Stimulated activated CD4-positive, alpha-beta T cell treated with anti-CD3 and anti-CD28 coated beads, Interleukin-1b, Interleukin-23, amount 100 ng/mL, for 1 hour (primary cell): ENCODE measurements at places on chromosomes 16 and 17.

- DNase-seq, result no peak
These were observed at the start of gene SOX8 for GRCh38 chr16:981695-982144. TSS of gene SOX8 (plus strand) at chr16:981770. CDS start at chr16:981923, 153 bp downstream.

GRCh38 chr16:50550866-50551641, 2.9 kb downstream of the NKD1 start:
- no peak for DNase-seq

DNA sequence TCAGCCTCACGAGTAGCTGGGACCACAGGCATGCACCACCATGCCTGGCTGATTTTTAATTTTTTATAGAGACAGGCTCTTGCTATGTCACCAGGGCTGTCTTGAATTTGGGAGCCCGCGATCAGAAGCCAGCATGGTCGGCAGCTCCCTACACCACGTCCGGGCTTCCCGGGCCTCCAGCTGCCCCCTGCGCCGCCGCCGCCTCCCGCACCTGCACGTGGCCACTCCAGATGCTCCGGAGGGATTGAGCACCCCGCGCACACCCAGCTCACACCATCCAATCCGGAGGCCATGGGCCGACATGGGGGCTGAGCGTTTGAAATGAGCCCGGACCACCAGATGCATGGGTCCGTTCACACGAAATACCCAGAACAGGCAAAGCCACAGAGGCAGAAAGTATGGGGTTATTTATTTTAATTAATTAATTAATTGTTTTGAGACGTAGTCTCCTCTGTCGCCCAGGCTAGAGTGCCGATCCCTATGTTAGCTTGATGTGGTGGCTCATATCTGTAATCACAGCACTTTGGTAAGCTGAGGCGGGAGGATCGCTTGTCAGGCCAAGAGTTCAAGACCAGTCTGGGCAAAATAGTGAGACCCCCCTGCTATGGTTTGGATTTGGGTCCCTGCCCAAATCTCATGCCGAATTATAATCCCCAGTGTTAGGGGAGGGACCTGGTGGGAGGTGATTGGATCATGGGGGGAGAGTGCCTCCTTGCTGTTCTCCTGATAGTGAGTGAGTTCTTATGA, 17.1 kb upstream of the PDXDC1 start:
- no peak for DNase-seq

GRCh38 chr16:7508656-7509055, 176.0 kb downstream of the RBFOX1 start:
- no peak for DNase-seq

DNA sequence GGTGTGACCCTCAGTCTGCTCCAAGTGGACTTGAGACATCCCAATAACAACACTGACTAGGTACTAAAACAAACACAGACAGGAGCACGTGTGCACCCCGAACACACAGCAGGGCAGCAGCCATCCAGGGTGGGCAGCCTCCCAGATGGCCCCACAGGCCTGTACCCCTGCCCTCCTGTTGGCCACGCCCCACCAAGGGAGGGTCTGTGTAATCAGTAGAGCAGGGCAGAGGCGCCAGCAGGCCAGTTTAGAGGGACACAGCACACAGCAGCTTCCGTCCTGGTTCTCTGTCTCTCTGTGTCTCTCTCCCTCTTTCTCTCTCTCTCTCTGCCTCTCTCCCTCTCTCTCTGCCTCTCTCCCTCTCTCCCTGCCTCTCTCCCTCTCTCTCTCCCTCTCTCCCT, 21.4 kb downstream of the ACTG1 start:
- no peak for DNase-seq

DNA sequence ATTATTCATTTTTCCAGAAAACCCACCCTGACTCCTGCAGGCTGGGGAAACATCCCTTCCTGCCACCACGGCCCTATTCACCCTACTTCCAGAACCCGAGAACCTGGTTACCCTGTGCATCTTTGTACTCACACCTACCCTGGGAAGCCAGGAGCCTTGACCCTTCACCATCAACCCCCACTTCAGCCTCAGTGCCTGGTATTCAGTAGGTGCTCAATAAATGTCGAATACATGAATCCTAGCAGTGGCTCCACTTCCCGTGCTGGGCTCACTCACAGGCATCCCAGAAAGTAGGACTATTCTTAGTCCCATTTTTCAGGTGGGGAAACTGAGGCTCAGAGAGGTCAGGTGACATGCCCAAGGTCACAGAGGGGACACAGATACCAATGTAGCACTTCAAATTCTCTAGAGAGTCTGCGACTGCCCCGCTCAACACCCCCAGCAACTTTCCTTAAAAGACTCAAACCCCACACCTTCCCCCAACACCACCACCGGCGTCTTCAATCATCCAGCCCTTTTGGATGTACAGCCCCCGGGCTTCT, 36.1 kb upstream of the CMIP start:
- no peak for DNase-seq

- DNase-seq, result no peak
These were observed 1139.8 kb downstream of the CDH11 start for GRCh38 chr16:63982110-63982509.

DNA sequence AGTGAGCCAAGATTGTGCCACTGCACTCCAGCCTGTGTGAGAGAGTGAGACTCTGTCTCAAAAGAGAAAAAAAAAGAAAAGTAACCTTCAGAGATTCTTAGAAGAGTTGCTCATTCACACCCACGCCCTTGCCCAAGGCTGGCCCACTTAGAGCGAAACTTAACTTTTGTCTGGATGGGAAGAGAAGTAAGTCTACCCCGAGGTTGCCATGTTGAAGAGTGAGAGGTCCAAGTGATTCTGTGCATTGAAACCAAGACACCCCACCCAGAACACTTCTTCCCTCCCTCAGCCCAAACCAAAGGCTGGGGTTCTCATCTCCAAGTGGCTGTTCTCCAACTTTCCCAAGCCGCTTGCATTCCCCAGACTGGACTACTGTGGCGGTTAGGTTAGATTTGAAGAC, 2.4 kb upstream of the CISD3 start:
- no peak for DNase-seq

- DNase-seq, result no peak
These were observed 573.5 kb downstream of the KCNJ18 start for GRCh38 chr17:22265807-22266206.

- DNase-seq, result no peak
These were observed 558.9 kb upstream of the HSBP1 start for GRCh38 chr16:83248735-83249463.

DNA sequence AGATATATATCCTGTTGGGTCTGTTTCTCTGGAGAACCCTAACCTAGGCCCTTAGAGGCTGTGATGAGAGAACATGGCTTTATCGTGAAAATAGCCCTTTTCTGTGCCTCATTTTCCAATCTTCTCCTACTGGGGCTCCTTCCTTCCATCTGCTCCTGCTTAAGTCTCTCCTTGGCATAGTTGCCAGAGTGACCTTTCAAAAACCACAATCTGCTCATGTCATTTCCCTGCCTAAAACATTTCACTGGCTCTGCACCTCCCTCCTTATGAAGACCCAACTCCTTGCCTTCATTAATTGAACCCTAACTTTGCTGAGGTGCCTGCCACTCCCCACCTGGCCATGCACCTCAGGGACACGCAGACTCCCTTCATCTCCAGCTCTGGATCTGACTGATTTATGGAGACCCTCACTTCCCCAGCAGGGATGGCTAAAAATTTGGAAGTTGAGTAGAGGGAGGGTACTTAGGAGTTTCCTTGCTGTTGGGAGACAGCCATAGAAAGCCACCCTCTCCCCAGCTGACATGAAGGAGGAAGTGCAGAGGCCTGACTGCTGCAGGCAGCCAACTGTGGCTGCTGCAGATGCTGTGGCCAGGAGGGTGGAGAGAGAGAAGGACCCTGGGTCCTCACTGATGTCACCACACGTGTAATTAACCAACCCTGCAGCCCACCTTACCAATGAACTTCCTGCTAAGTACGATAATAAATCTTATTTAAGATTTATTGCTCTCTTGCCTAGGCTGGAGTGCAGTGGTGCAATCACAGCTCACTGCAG, 6.3 kb upstream of the GGA2 start:
- DNase-seq, result no peak

DNA sequence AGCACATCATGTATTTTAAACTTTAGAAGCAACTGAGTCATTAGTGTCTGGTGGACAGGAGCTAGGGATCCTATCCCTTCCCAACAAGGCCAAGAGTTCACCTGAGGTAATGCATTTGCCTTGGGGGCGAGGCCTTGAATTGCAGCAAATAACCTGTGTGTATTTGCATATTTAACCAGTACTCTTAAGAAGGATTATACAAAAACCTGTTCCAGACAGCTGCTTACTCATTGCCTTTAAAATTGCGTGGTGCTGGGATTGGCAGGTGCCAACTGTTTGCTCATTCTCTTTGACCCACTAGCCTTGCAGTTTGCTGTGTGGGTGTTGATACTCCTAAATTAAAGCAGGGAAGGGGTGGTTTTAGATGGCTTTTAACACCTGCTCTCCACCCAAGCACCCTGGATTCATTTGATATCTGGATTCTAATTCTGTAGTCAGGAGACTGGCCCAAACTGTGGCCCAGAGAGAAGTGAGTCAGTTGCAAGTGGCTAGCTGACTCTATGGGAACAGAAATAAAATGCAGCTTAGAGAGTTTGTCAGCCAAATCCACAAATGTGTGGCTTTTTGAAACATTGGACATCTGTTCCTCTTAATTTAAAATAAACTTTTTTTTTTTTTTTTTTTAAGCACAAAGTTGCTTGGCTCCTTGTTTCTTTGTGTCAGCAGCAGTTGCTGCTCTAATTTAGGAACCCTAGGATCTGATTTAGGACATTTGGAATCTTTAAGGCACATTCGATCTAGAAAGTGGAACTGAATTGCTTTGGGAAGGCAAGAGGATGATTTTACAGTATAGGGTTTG, 46.9 kb downstream of the TUBD1 start:
- DNase-seq, result no peak

DNA sequence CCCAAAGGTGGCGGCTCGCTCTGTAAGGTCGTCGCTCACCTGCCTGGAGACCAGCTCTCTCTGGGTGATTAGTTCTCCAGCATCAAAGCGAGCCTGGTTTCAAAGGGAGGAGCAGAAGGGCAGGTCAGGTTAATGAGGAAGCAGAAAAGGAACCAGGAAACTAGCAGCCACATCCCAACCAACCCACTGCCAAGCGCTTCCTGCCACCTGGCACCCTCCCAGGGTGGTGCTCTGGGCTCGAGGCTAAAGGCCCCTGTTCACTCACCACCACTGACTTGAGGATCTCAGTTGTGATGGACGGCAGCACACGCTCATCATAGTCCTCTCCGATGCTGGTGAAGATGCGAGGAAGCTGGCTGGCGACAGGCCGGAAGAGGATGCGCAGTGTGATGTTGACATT, 5.6 kb downstream of the PHB1 start:
- no peak for DNase-seq

DNA sequence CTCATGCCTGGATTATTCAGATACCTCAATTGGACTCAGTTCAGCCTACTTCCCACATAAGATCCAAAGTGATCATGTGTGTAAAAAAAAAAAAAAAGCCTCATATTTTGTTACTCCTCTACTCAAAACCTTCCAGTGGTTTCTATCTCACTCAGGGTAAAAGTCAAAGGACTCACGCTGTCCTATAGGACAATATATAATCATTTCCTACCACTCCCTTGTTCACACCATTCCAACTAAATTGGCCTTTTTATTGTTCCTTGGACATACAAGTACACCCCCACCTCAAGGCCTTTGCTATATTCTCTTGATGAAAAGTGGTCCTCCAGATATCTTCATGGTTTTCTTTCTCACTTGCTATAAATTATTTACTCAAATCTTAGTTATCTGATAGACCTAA, 99.2 kb downstream of the USP32 start:
- DNase-seq, result no peak

GRCh38 chr17:80125656-80126448, 21.1 kb downstream of the EIF4A3 start:
- DNase-seq, result no peak

GRCh38 chr16:77758046-77758445, 30.3 kb upstream of the VAT1L start:
- no peak for DNase-seq

GRCh38 chr17:65683428-65683827, 122.0 kb upstream of the AXIN2 start:
- no peak for DNase-seq

DNA sequence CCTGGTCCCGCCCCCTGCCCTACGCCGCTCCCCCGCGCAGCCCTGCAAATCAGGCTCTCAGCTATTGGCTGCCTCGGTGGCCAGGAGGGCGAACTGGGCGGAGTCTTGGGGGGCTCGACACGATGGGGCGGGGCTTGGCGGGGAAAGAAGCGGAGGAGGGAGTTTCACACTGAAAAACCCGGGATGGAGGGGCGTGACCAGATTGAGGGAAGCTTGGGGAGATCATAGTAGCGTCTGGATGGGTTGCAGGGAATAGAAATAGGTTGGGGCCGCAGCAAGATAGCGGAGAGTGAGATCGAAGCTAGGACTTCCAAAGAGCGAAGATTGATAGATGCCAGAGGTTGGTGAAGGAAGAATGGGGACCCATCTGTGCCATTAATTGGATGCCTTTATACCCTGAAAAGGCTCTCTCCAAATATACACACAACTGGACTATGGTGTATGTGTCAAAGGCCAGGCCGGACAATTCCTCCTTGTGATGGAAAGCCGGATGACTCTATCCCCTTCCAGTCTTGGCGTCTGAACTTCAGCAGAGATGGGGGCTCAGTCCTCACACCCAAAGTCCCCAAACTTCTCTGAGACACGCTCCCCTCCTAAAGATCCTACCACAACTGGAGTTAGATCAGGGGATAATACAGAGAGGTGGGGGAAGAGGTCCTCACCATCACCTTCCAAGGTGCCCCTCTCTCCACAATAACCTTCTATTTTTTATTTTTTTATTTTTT, 376 bp upstream of the STAC2 start:
- DNase-seq, result no peak

DNA sequence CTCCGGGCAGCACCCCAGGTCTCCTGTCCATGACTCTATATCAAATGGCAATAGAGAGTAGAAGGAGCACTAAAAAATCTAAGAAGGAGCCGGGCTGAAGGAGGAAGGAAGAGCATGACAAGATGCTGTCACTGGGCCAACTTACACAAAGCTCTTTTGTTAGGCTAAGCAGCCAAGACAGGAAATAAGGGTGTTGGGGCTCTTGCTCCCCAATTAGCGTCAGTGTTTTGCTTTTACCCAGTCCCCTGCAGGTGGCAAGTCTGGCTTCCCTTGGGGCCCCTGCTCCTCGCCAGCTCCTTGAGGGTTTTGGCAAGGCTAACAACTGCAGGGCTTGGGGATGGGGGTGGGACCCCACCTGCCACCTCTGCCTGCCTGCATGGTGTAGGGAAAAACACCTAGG, 120.5 kb downstream of the CCT6B start:
- DNase-seq, result no peak

GRCh38 chr17:78889531-78889930, 13.5 kb downstream of the CEP295NL start:
- DNase-seq, result no peak

GRCh38 chr16:13680021-13680889, 239.7 kb upstream of the ERCC4 start:
- DNase-seq, result no peak

GRCh38 chr16:20844054-20844453, 37.7 kb downstream of the REXO5 start:
- DNase-seq, result no peak

- no peak for DNase-seq
These were observed 22.5 kb downstream of the VPS53 start for GRCh38 chr17:692116-692515.

DNA sequence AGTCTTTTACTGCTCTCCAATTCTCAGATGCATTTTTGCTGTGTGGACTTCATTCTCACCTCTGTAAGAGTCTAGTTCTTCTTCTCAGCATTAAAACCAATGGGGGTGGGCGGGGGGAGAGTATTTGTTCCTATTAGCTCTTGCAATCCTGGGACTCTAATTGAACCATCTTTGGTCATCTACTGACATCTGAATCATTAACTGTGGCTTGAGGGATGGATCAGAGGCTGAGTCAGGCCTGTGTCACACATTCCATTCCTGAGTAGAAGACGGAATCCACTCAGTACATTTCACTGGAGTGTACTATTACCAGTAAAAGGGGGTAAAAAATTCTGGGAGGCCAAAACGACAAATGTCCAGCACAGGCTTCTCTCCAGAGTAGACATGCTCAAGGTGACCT, 12.8 kb upstream of the ZNF23 start:
- no peak for DNase-seq
